Activated T-helper 1 cell treated with Interleukin-2 at 50 U/mL for 16 hours (primary cell): ENCODE measurements at places on chromosomes 11 and 22.

DNA sequence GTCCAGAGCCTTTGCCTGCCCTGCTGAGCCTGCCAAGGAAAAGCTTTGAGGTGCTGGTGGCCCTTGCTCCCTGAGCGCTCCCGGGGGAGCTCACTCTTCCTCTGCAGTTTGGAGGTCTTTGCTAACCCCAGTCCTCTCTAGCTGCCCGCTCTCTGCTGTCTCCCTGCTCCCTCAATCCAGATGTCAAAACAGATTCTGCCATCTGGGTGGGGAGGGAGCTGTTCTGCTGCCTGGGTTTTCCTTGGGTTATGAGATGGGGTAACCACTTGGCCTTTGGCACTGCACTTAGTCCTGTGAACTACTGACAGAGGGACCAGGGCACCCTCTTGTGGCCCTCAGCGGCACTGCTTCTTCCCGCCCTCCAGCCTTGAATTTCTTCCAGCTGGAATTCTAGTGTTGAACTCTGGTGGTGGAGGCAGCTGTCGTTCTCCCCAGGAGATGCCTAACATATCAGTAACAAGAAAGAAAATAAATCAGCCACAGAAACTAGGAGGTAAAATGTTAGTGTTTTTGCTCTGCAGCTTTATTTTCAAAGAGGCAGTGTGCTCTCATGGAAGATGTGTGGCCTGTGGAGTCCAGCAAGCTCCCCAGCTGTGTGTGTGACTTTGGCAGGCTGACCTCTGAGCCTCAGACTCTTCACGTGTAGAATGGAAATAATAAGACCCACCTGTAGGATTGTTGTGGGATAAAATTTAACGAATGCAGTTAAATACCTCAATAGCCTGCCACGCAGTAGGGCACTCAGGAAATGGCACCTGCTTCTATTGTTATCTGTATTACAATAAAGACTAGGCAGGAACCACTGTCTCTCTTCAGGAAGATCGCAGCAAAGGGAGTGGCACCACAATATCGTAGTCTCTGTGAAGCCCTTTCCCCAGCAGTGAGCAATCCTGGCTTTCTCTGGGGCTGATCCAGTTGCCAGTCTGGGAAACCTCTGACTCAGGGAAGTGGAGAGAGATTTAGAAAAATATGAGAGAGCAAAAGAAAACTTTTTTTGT is 23.4 kb downstream of the ARFGAP2 start:
- no peak for DNase-seq

GRCh38 chr11:33987975-33988580 is 63.5 kb upstream of the CAPRIN1 start:
- DNase-seq: peak; percentile 43

DNA sequence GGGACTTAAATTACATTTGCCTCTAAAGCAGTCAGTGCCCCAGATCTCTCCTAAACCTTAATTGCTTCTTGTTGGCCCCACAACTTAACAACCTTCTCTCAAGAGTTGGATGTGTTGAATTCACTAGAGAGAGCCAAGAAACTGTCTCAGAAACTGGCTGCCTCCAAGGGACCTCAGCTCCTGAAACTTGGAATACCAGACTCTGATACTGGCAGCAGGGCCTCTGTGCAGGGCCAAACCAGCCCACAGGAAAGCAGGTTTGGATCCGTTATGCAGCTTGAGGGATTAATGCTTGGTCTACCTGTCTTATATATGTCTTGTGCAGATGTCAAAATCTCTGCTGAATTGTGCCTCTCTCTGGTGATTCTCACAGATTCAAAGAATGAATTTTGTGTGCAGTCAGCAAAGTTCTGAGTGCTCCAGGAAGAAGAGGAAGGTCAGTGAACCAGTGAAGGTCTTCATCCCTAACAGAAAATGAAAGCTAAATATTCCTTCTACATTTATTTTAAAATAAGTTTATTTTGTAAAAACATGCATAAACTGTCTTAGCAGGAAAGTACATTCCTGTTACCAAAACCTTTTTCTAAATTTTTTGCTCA is 70.8 kb downstream of the LIF start:
- DNase-seq: no peak

- DNase-seq: no peak
Observed at GRCh38 chr11:122663764-122664163, 8.2 kb downstream of the UBASH3B start.
